Spleen (tissue), 13 donors: ENCODE measurements at places on chromosomes 2 and 18. TPM values are rescaled to one million over a fixed set of nuclear protein-coding genes. Genes with fewer than 3 reads are reported as not detected.

TXNDC2 gene
- polyA plus RNA-seq, result 0.03 TPM

TCF23 gene
- 0.93 TPM for polyA plus RNA-seq

M1AP gene
- 0.61 TPM for polyA plus RNA-seq

ARHGAP25 gene
- polyA plus RNA-seq, result 72.0 TPM

HMSD gene
- polyA plus RNA-seq, result 0.48 TPM

MYO3B gene
- polyA plus RNA-seq, result 0.74 TPM

PSMA8 gene
- polyA plus RNA-seq, result 0.61 TPM

TMEM200C gene
- polyA plus RNA-seq, result 0.19 TPM

GPR155 gene
- polyA plus RNA-seq, result 1.4 TPM

DLX1 gene
- polyA plus RNA-seq, result not detected

FEV gene
- polyA plus RNA-seq, result not detected

CFAP210 gene
- polyA plus RNA-seq, result 0.15 TPM

NT5DC4 gene
- 0.72 TPM for polyA plus RNA-seq

UGT1A3 gene
- polyA plus RNA-seq, result not detected
